ENCODE measurements at places on chromosomes 3 and 15.

DNA sequence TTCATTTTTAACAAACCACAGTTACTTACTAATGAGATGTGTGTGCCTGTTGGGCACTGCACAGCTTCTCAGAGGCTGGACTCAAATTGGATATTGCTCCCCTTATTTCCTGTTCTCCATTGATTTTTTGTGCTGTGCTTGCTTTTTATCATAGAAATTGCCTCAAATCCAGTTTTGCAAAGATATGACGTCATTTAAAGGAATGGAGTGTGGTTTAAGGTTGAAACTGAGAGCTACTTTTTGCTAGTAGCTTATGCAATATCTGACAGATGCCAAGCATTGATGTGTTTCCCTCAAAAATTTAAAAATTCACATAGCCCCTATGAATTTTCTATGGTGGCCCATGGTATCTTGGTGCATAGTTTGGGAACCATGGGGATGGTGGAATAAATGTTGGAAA is 67.7 kb upstream of the ROPN1 start:
- DNase-seq = peak; percentile 47

- DNase-seq = no peak
These were observed 357.5 kb downstream of the CHST2 start for GRCh38 chr3:143476965-143477640.

- DNase-seq = no peak
These were observed 22.9 kb upstream of the SMAD6 start for GRCh38 chr15:66679061-66679656.

DNA sequence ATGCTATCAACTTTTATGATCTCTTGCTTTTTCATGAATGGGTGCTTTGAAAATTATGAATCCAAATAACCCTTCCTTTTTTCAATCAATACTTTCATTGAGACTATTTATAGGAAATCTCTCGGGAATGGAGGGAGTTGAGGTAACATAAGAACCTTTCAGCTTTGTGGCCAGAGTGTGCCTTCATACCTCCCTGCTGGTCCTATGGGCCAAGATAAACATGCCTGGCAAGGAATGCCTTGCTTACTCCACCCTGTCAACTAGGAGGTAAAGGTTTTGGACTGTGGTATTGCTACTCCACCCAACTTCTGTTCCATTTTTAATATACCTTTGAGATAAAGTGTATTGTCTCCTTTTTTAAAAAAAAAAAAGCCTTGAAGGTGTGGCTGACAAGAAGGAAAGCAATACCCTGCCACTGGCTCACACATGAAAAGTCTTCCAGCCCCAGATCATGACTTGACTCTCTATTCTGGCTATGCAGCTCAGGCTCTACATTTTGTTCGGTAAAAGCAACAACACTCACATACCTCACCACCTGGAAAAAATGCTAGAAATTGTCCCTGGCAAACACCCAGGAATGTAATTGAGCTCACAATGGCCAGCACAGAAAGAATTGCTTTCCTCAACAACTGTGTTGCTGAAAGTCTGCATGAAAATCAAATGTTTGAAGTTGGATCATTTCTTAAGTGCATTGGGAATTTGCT is 35.8 kb downstream of the COL8A1 start:
- peak; percentile 95 for DNase-seq

DNA sequence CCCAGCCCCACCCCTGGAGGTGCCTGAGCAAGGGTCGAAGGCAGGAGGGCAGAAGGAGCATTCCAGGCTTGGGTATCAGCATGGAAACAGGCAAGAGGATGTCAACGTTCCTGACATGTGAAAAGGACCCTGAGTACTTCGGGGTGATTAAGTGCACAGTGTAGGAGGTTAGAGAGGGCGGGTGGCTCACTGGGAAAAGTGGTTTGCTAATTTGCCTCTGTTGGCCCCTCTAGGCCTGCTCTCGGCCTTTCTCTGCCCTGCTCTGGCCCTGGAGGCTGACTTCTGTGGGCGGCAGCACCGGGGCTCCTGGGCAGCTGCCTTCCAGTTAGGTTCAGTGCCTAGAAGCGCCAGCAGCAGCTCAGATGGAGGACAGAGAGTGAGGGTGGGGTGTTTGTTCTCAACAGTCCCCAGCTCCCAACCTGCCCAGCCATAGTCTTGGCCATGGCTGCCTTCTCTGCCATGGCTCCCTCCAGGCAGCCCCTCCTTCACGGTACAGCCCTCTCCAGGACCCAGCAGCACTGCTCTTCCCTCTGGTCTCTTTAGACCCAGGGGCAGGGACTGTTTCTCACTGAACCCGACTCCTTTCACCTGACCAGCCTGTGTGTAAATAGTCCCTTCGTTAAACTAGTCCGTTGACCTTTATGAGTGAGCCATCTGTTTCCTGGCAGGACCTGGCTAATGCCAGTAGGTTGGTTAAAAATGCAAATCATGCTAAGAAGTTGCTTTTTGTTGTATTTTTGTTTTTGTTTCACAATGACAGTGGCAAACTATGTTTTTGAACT is 107.1 kb upstream of the TPM1 start:
- DNase-seq = no peak

- DNase-seq = no peak
These were observed 7.8 kb downstream of the C3orf18 start for GRCh38 chr3:50559702-50560101.

- DNase-seq = no peak
These were observed 143.7 kb downstream of the NR1D2 start for GRCh38 chr3:24088782-24089181.

DNA sequence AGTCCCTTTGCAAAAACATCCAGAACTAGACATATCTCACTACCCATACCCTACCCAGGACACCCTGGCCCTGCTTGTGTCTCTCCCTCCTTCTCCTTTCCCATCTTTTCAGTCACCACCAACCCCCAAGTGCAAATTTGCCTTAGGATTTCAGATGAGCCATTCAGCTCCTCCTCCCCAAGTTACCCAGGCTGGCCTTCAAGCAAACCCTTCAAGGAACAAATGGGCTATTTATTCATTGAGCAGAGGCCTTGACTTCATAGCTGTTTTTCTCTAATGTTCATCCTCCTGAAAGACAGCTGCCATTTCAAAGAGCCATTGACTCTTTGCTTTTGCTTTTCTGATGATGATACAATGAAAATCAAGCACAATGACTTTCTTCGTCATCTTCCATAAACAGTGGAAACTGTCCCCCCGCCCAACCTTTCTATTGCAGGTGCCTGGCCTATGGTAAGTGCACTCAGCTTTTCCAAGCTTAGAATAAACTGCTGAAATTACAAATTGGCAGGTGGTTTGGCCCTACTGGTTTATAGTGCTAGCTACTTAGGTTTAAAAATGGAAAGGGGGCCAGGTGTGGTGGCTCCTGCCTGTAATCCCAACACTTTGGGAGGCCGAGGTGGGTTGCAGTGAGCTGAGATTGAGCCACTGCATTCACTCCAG is 26.1 kb upstream of the KLHL6 start:
- DNase-seq = no peak

DNA sequence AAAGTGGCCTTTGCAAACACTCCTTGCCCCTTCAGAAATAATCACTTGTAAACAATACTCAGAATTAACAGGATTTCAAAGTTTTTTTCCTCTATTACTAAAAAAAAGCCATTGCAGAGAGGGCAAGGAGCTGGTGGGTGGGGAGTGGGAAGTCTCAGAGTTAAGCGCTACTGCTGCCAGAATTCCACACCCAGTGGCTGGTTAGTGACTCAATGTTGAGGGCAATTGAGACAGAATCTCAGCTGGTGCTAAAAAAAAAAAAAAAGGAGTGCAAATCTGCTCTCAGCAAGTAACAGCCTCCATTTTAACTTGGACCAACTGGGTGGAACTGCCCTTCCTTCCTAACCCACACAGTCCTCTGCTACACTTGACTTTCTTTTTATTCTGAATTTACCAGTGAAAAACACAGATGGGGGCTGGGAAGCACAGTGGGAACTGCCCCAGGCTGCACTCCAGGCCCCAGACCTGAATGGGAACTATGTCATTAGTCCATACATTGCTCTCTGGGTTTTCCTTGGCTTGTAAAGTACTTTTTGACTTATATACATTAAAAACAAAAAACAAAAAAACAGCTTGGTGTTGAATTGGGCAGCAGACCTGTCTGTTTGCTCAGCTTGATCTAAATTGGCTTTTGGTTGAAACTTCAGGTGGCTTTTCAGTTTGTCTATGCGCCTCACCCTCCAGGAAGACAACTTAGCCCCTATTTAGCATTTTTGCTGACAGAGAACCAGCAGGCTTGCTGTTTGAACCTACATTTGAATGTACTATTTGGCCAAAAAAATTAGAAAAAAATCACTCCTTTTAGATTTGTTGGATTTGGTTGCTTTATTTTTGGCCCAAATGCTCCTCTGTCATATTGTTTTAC is 357.8 kb upstream of the TBL1XR1 start:
- DNase-seq = peak; percentile 83

Measured in astrocyte of the hippocampus (primary cell).